ENCODE measurements at places on chromosomes 5 and 9.
A peak's percentile ranks its signal among the peaks of the same experiment; 100 is the strongest.

GRCh38 chr9:117815948-117816347, 111.7 kb downstream of the TLR4 start:
- no peak for DNase-seq

GRCh38 chr5:91977579-91977978, 594.5 kb upstream of the ARRDC3 start:
- DNase-seq: no peak

DNA sequence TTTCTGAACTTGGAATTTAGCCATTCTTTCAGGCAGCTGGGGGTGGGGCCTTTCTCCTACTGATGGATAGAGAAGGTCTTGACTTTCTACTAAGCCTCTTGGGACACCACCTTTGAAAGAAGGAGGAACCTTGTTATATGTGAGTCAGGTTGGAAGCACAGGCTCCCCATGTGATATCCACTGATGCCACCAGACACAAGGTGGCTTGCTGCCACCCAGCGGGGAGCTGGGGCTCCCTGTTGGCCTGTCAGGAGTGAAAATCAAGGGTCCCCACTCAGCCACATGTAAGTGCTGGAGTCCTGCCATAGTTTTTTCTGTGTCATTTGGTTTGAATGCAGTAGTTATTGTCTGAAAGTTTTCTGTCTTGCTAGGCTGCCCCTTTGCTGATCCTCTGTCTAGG, 252.4 kb upstream of the NFIL3 start:
- peak; percentile 72 for DNase-seq

GRCh38 chr5:52840277-52841050, 52.7 kb downstream of the ITGA1 start:
- peak; percentile 43 for DNase-seq

- peak; percentile 52 for DNase-seq
Measured at GRCh38 chr9:28050046-28050445, 476.8 kb upstream of the C9orf72 start.

DNA sequence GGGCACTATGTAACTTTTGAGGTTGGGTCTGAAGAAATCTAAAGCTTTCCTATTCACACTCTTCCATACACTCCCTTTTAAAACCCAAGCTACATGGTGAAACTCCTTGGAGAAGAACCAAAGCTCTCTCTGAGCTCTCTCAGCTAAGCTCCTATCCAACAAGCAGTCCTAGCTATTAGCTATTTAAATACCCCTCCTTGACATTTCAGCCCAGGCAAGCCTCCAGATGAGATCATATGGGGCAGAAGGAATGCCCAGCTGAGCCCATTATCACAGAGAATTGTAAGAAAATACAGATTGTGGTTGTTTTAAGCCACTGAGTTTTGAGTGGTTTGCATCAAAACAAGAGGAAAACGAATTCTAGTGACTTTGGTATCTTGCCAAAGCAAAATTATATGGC, 15.2 kb downstream of the HSPB3 start:
- peak; percentile 81 for DNase-seq

DNA sequence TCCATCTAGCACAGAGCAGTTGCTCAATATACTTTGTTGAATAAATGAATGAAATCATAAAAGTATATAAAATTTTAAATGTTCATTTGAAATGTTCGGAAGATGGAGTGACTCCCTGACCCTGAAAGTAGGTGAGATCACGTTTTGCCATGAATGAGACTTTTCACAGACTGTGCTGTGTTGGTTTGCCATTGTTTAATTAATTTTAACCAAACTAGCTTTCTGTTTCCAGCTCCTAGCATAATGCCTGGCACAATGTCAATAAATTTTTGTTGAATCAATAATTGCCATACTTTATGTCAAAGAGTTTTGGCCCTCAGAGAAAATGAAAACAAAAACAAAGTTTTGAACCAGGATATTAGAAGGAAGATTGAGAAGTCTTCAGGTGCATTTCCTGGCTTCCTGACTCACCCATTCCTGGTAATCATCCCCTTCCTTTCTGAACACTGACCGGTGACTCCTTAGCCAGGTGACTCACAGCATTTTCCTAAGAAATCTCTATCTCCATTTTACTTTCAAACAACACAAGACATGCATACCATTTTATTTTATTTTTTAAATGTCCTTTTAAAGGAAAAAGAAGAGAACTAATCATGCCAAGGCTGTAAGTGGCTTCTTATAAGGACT, 15.1 kb downstream of the SLC28A3 start:
- peak; percentile 47 for DNase-seq

DNA sequence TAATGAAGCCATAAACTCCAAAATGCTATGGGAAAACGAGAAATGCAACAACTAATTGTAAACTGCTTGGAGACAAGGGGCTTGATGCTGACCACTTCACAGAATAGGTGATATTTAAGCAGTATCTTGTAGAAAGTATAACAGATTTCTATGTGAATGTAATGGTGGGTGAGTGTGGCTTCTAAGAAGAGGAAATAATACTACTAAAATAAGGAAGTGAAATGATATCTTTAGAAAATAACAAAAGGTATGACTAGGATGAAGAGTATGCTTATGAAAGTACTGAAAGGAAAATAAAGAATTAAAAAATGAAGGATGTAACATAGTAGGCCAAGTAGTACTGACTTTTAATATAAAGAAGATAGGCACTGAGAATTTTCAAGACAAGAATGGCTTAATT, 94.2 kb downstream of the AGTPBP1 start:
- DNase-seq: no peak

DNA sequence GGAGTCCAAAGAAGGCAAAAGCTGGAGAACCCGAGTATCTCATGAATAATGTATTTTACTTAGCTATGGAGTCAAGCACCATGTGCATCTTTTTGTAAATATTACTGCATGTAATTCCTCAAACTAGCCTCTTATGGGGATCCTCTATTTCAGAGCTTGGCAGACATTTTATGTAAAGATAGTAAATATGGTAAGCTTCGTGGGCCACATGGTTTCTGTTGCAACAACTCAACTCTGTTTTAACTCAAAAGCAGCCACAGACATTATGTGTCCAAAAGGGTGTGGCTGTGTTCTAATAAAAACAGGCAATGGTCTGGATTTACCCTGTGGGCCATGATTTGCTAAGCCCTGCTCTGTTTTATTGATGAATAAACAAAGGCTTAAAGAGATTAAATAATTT, 17.3 kb downstream of the DAPK1 start:
- DNase-seq: no peak

DNA sequence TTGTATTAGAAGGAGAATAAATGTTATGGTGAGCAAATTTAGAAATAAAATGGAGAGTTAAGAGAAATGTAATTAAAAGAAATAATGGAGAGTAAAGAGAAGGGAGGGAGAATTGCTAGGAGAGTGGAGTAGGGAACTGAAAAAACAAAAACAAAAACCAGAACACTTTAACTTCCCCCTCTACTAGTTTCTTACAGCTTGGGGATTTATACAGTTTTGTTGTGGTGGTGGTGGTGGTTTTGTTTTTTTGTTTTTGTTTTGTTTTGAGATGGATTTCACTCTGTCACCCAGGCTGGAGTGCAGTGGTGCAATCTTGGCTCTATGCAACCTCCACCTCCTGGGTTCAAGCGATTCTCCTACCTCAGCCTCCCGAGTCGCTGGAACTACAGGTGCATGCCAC, 322.4 kb downstream of the TMEM167A start:
- DNase-seq: no peak

- DNase-seq: no peak
Measured at GRCh38 chr9:135487281-135488012, 7.9 kb downstream of the PPP1R26 start.

Data from GM23248 (cell line).